CD8-positive, alpha-beta memory T cell (primary cell): ENCODE measurements at places on chromosomes 6 and 20. TPM values are rescaled to one million over a fixed set of nuclear protein-coding genes. Genes with fewer than 3 reads are reported as not detected.

- no peak overlapping the region for H3K27ac ChIP-seq
- no peaks in the 10 kb centered on the region for H3K4me1 ChIP-seq
- no peak overlapping the region for H3K4me3 ChIP-seq
- no peaks in the 10 kb centered on the region for H3K36me3 ChIP-seq
These were observed 79.0 kb upstream of the FAM184A start for GRCh38 chr6:119157506-119157815.

- DNase-seq, result no peak
- H3K27ac ChIP-seq, result no peak overlapping the region
- H3K36me3 ChIP-seq, result no peaks in the 10 kb centered on the region
- H3K27me3 ChIP-seq, result peaks cover 4% of the 10 kb centered on the region
- no peak overlapping the region for H3K4me3 ChIP-seq
- no peaks in the 10 kb centered on the region for H3K4me1 ChIP-seq
These were observed 10.3 kb upstream of the FAXC start for GRCh38 chr6:99359800-99360199.

DNA sequence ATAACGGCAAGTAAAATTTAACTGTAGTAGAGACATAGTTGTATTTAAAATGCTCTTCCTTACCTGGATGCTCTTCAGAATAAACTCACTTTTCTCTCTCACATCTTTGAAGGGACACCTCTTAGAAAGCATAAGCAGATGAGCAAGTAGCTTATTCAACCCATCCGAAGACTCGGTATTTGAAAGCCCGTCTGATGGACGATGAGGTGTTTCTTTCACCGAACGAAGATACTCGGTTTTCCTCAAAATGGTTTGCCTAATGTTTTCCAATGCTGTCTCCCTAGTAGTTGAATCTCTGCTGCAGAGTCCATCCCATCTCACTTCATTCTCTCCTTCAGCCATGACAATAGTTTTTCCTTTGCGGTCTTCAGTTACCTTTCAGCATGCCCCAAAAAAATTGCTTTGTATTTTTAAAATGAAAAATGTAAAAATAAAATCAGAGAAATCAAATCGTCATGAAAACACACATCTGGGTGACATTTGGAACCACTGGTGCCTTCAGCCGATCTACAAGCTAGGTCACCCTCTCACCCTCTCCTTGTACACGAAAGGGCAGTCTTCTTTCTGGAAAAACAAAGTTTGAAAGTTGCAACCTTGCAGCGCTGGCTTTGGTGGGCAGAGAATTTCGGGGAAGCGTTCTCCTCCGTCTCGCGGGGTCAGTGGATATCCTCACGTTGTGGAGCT lies 772 bp downstream of the SESN1 start:
- H3K4me1 ChIP-seq, result peaks cover 33% of the 10 kb centered on the region
- no peak for DNase-seq
- H3K27ac ChIP-seq, result peak overlapping the region; percentile 98

DNA sequence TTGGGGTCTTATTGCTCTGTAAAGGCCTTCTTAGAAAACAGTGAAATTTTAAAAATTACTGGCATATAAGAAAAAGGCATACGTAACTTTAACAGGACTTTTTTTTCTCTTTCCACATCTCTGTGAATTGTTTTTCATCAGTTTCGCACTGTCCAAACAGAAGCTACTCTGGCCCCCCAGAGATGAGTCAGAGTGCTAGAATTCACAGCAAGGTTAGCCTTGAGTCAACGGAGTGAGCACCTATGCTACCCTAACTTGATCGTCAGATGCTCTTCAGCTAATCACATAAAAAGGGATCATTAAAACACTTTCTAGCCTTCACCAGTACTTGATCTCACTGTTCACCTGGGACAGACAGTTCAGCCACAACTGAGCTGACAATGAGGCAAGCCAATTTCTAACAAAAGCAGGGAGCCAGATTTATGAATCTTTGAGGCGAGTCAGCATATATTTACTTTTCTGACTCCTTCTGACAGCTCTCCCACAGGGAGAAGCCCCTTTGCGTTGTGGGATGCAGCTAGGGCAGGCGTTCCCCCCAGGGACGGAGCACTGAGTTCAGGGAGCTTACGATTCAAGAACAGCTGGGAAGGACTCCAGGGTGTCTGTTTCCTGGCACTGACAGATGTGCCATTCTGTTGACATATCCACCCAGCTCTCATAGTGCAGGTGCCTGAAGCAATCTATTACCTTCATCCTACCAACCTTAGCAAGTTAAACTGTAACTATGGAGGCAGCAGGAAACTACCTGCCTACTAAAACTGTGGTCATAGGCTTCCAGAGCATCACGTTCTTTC lies 46.4 kb upstream of the SPDEF start:
- H3K27ac ChIP-seq, result no peak overlapping the region
- H3K36me3 ChIP-seq, result peaks cover 29% of the 10 kb centered on the region
- no peaks in the 10 kb centered on the region for H3K27me3 ChIP-seq
- no peak overlapping the region for H3K4me3 ChIP-seq
- H3K4me1 ChIP-seq, result peaks cover 7% of the 10 kb centered on the region
- DNase-seq, result no peak

The HFE gene
- 0.37 TPM for total RNA-seq

- H3K4me3 ChIP-seq, result no peak overlapping the region
- no peak for DNase-seq
- no peaks in the 10 kb centered on the region for H3K36me3 ChIP-seq
- no peak overlapping the region for H3K27ac ChIP-seq
These were observed 178.8 kb upstream of the PTCHD4 start for GRCh38 chr6:48289841-48290240.

DNA sequence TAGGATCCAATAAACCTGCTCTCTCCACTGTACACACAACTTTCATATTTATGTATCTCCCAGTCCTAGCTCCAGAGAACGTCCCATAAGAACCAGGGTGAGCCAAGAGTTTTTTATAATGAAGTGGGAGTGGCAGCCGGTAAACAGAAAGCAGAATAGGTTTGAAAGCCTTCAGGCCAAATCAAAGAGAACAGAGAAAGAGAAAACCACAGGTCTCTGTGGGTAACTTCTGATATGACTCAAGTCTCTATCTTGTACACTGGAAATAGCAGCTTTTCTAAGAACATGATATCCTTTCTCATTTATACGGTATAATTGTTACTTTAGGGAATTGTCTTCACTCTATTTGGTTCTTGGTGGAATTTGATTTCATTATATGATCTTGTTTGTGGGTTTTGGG lies 273.6 kb downstream of the PACRG start:
- H3K4me1 ChIP-seq, result no peaks in the 10 kb centered on the region
- no peaks in the 10 kb centered on the region for H3K27me3 ChIP-seq
- no peak for DNase-seq
- no peaks in the 10 kb centered on the region for H3K36me3 ChIP-seq
- no peak overlapping the region for H3K4me3 ChIP-seq

DNA sequence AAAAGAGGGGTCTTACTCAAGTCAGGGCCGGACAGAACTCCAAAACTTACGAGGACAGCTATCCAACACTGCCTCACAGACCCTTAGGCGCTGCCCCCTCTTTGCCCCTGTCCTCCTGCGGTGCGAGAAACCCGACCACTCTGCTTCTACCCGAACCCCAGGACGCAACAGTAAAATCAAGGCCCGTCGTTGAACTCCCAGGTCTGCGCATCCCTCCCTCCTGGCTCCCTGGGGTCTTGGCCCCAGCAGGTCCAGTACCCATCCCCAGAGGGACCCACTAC lies 6.4 kb downstream of the OLIG3 start:
- H3K4me3 ChIP-seq, result no peak overlapping the region
- H3K27me3 ChIP-seq, result peaks cover 69% of the 10 kb centered on the region
- peaks cover 28% of the 10 kb centered on the region for H3K4me1 ChIP-seq

- H3K4me1 ChIP-seq, result no peaks in the 10 kb centered on the region
- no peaks in the 10 kb centered on the region for H3K36me3 ChIP-seq
- H3K27ac ChIP-seq, result no peak overlapping the region
- H3K27me3 ChIP-seq, result no peaks in the 10 kb centered on the region
- DNase-seq, result no peak
These were observed 326.3 kb downstream of the RIMS1 start for GRCh38 chr6:72212686-72213085.

The METTL24 gene
- not detected for total RNA-seq

DNA sequence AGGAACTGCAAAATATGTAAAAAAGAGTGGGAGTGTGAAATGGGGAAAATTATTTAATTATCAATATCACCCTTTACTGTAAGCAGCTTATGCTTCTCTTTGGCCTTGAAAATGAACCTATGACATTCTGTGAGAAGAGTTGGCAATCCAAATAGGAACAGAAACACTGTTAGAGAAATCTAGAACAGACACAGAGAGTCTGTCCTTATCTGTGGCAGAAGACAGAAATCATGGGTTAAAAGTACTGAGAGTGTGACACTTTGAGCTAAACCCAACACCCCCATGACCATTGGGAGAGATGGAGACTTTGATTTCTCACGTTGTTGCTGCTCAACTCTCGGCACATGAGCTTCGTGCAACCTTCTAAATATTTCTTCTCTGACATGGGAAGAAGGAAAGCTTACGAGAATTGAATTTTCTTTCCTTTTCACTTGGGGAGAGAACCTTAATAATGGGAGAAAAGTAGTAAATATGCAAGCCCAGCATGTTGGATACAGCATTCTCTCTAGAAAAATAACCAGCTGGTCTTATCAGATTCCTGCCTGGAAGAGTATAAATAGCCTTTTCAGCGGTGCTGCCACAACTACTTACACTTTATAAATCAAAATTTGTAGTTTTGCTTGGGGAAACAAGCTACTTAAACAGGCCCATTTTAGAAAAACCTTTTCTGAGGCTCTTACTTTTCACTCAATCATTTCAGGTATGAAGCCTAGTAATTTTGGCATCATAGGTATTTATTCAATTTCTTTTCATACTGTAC lies 49.4 kb upstream of the NOX3 start:
- H3K36me3 ChIP-seq, result no peaks in the 10 kb centered on the region
- H3K4me3 ChIP-seq, result no peak overlapping the region
- H3K4me1 ChIP-seq, result no peaks in the 10 kb centered on the region
- no peak overlapping the region for H3K27ac ChIP-seq

DNA sequence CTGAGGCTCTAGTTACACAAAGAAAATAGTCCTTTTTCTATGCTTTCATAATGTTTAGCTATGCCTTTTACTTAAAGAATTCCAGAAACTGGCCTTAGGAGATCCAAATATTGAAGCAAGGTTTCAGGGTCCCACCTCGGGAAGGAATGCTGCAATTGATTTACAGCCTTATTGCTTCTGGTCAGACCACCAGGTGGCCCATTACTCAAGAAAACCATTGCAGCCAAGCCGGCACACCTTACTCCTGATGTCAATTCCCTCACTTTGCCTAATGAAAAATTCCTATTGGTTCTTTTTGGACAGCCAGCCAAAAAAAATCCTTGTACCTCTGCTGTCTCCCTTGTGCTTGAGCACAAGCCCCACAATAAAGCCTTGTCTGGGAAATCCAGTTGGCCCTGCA lies 173.9 kb downstream of the LMBRD1 start:
- no peaks in the 10 kb centered on the region for H3K4me1 ChIP-seq
- no peaks in the 10 kb centered on the region for H3K27me3 ChIP-seq
- H3K36me3 ChIP-seq, result no peaks in the 10 kb centered on the region
- no peak for DNase-seq
- H3K4me3 ChIP-seq, result no peak overlapping the region
- no peak overlapping the region for H3K27ac ChIP-seq
